ENCODE measurements at places on chromosomes 3 and 15.

GRCh38 chr15:52464478-52464877 lies 64.2 kb downstream of the MYO5A start:
- DNase-seq: peak; percentile 49

DNA sequence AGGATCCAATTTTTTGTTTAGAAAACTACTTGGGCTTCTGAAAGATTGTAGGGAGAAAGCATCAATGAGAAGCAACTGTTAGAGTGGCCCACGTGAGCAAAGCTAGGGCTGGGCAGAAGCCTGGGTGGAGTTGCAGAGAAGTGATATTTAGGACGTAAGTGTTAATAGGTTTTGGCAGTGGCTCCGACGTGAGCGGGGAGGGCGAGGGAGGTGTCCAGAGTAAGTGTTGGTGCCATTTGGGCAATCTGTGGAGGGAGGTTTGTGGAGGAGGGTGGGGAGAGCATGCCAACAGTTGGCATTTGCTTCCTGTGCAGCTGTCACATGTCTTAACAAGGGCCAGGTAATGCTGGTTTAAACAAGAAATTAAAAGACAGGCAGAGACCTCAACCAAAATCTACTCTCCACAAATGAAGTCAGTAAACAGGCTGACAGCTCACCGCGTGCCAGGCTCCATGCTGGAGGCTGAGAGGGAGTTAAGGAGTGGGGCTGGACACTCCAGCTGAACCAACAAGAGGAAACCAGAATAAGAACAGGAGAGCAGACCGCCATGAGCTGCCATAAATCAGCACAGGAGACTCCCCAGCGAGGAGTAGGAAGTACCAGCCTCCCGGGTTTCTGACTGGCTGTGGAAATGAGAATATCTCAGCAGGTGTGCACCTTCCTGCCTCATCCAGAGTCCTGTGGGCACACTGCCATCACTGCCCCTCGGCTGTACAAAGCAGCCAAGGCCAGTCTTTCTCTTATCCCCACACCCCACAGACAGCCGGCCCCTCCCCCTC lies 232.6 kb downstream of the ABHD5 start:
- DNase-seq: no peak

- peak; percentile 91 for DNase-seq
These were observed 4.4 kb downstream of the AHSG start for GRCh38 chr3:186617036-186617946.

GRCh38 chr15:94621736-94622135 lies 390.4 kb downstream of the MCTP2 start:
- DNase-seq: no peak

DNA sequence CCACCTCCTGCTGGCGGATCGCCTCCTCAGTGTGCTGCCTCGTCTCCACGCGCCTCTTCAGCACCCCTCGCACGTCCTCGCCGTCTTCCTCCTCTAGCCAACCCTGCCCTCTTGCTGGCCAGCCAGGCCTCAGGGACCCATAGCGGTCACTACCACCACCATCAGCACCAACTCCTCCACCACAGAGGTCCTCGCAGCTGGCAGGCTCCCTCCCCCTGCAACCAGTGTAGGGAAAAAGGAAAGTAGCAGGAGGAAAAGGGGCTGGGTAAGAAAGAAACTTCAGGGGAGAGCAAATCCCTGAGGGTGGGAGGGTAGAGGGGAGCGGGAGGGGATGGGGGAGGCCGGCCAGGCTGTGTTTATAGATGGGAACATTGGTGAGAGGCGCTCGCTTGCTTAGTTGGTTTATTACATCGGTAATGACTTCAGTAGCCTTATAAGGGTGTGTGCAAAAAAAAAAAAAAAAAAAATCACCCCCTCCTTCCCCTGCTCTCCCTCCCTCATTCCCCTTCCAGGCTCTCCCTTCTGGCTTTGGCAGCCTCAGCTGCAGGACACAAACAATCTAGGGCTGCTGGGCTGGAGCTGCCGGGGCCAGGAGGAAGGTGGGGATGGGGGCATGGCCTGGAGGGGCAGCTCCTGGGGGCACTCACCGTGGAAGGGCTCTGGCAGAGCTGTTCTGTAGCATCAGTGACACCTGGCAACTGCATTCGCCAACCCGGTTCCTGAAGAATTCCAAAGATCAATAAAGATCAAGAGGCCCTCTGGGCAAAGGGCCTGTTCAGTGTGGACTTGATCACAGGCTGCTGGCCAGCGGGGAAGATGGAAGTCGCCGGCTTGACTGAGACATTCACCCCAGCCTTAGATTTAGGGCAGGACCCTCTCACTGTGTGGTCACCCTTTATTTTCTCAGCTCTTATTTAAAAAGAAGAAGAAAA lies 116.2 kb upstream of the HACD2 start:
- DNase-seq: no peak

DNA sequence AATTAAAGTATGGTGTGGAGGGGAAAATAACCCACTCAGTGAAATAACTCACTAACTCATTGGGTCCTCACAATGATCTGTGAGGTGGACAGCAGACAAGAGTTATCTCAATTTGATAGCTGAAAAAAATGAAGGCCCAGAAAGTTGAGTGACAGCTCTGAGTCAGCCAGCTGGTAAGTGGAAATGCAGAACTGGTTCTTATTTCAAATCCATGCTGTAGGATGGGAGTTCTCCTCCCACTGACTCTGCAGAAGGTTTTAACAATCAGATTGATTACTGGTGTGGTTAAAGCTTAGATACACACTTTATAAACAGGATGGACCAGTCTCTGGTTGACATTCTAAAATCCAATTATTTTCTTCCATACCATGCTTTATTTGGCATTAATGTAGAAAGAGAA lies 87.0 kb upstream of the LMOD3 start:
- DNase-seq: no peak

- DNase-seq: no peak
These were observed 35.8 kb downstream of the PLD1 start for GRCh38 chr3:171774521-171774920.

- no peak for DNase-seq
These were observed 526 bp downstream of the GPD1L start for GRCh38 chr3:32106929-32107362.

DNA sequence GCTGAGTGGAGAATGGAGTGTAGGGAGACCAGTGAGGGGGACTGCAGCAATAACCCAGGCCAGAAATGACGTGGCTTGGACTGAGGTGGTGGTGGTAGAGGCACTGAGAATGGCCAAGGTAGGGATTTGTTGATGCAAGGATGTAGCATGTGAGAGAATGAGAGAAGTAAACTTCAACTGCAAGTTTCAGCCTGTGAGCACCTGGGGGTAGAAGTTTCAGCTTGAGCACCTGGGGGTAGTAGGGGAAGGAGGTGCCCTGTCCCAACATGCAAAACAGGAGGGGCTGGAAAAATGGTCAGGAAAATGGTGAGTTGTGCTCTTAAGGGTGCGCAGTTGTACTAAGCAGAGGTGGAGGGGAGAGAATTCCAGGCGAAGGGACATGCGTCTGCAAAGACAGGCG lies 31.0 kb downstream of the IL16 start:
- DNase-seq: no peak

- DNase-seq: no peak
These were observed 169.1 kb upstream of the CCDC54 start for GRCh38 chr3:107208100-107208499.

GRCh38 chr3:12822725-12823373 lies 18.5 kb downstream of the RPL32 start:
- no peak for DNase-seq

- DNase-seq: no peak
These were observed 32.0 kb downstream of the SV2B start for GRCh38 chr15:91132079-91132478.

DNA sequence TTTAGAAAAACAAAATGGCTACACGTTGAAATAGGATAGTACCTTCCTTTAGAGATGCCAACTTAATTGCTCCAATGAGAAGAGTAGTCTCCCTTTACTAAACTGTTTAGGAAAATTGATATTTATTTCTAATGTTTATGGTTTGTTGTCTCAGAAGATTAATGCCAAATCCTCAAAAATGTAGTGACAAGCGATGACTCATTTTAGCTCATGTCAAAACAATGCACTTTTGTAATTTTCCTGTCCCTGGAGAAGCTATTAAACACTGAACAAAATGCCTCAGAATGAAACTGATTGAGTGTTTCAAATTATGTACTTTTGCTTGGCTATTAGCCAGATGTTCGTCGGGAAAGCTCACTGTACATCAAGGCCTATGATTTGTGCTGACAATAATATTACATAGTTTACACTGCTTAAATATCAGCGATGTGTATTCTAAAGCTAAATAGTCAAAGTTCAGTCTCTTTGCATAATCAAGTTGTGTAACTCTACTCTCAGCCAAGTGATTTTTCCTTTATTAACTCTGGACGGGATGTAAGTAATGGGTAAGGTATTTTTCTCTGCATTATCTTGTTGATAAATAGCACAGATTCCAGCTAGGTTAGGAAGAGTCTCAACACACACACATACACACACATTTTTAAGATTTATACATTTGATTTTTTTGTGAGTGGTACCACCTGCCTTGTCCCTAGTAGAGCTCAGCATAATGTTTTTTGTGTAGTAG lies 83.7 kb downstream of the CMSS1 start:
- DNase-seq: no peak

DNA sequence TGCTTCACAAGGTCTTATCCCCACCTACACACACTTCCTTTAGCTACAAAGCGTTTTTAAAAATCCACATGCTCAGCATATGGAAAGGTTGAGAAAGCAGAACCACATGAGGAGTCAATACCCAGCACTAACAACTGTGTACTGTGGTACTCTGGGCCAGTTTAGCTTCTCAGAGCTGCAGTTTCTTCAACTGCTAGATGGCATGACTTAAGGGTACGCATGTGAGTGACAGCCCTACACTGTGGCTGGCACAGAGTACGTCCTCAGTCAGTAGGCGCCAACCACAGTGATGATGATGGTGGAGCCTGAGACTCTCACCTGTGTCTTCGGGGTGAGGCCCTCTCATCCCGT lies 17.4 kb downstream of the CCDC12 start:
- no peak for DNase-seq
